Activated CD4-positive, alpha-beta memory T cell treated with anti-CD3 and anti-CD28 coated beads, Interleukin-2, amount 10 ng/mL, durations not matched to agents 7 days and 5 days (primary cell): ENCODE measurements at places on chromosomes 13 and 19. TPM values are rescaled to one million over a fixed set of nuclear protein-coding genes. Genes with fewer than 3 reads are reported as not detected.
A peak's percentile ranks its signal among the peaks of the same experiment; 100 is the strongest.

DNA sequence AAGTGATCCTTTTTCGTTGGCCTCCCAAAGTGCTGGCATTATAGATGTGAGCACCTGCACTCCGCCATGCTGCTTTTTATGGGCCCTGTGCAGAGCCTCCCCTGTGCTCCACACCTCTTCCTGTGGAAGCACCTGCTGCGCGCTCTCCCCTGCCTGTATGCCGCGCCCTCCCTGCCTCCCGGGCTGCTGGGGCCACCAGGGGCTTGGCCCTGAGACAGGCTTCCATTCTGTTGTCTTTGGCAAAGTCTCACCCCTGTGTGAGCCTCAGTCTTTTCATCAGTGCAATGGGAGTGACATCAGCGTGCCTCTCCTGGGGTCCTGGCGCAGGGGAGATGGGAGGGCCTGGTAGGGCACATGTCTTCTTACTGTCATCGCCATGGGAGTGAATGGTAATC is 1.3 kb downstream of the FAM174C start:
- peaks cover 43% of the 10 kb centered on the region for H3K4me1 ChIP-seq
- H3K36me3 ChIP-seq, result peaks cover 45% of the 10 kb centered on the region
- peak overlapping the region; percentile 96 for H3K27ac ChIP-seq

DNA sequence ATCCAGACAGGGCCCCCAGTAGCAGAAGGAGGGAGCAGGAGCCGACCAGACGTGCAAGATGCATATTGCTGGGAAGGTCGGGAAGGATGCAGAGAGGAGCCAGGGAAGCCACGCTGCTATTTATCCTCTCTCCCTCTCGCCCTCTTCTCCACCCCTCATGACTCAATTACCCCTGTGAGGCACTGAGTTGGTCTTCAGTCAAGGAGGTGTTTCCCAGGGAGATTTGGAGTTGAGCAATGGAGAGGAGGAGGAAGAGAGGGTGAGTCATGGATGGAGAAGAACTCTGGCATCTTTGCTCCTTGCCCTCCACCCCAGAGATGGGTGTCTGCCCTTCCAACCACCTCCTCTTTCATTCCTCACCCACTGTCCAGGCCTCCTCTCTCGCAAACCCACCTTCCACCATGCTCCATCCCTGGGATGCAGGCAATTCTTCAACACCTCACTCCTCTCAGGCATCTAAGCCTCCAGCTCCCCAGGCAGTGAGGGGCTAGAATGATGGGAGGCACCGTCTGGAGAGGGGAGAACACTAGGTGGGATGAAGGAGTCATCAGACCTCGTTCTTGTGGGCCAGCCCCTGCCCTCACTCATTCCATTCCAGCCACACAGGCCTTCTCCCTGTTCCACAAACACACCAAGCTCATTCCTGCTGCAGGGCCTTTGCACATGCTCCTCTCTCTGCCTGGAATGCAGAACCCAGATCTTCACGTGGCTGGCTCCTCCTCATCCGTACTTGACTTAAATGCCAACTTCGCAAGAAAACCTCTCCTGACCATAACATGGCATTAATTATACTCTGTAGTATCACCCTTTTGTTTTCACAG is at the start of gene SBSN:
SBSN (minus strand) TSS at position 94 of the 821 bp plus-strand sequence; CDS start at position 64, 30 bp downstream.
- H3K27me3 ChIP-seq, result peaks cover 38% of the 10 kb centered on the region
- no peaks in the 10 kb centered on the region for H3K36me3 ChIP-seq
- no peak within 1 kb of the TSS for H3K27ac ChIP-seq
- H3K4me3 ChIP-seq, result no peak within 1 kb of the TSS
- no peak for DNase-seq
- H3K4me1 ChIP-seq, result peaks cover 4% of the 10 kb centered on the region

DNA sequence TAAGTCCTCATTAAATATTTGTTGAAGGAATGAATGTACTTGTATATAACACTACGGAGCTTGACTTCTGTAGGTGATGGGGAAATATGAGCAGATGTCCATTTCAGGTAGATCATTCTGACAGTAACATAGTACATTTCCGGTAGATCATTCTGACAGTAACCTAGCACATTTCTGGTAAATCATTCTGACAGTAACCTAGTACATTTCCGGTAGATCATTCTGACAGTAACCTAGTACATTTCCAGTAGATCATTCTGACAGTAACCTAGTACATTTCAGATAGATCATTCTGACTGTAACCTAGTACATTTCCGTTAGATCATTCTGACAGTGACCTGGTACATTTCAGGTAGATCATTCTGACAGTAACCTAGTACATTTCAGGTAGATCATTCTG is 2.5 kb downstream of the PHF11 start:
- peaks cover 72% of the 10 kb centered on the region for H3K36me3 ChIP-seq
- no peak for DNase-seq
- peaks cover 64% of the 10 kb centered on the region for H3K4me1 ChIP-seq
- H3K27me3 ChIP-seq, result no peaks in the 10 kb centered on the region
- H3K4me3 ChIP-seq, result no peak overlapping the region

DNA sequence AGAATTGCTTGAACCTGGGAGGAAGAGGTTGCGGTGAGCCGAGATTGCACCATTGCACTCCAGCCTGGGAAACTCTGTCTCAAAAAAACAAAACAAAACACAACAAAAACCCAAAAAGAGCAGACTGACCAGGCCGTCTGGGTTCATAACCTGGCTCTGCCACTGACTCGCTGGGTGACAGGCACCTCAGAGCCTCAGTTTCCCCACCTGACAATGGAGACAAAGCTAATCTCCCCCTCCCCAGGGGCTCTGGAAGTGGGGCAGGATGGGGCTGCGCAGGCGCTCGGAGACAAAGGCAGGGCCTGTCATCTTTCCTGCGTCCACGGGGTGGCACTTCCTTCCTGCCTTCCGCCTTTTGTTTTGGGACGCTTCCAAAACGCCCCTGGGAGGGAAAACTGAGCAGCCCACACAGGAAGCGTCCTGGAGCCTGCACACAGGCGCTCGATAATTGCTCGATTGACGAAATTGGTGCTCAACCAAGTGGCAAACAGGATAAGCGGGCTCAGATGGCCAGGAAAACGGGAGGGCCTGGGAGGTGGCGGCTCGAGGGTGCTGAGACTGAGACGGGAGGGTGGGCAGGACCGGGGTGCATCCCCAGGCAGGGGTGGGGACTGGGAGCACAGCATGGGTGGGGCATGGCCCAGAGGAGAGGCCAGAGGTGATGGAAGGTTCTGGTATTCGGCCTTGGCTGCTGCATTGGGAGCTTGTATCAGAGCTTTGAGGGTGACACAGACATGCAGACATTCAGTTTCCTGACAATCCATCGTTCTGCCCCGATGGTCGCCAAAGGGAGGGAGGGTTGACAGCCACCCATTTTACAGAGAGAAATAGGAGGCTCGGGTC is 17.8 kb downstream of the SPC24 start:
- peaks cover 7% of the 10 kb centered on the region for H3K36me3 ChIP-seq
- H3K27ac ChIP-seq, result peak overlapping the region; percentile 30
- peak; percentile 59 for DNase-seq
- no peaks in the 10 kb centered on the region for H3K27me3 ChIP-seq

DNA sequence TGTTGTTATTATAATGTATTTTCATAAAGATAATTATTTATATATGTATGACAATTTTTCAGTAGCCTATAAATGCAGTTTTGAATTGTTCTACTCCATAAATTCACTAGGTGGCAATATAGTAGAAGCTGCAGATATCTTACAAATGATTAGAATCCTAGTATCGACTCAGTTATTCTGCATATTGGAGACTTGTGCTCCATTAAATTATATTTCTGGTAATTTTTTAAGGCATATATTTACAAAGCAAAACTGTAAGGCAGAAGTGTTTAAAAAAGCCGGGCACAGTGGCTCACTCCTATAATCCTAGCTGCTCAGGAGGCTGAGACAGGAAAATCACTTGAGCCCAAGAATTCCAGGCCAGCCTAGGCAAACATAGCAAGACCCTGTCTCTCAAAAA is 58.7 kb downstream of the DPY19L3 start:
- H3K4me1 ChIP-seq, result peaks cover 11% of the 10 kb centered on the region
- no peaks in the 10 kb centered on the region for H3K27me3 ChIP-seq
- DNase-seq, result no peak
- peaks cover 3% of the 10 kb centered on the region for H3K36me3 ChIP-seq

GRCh38 chr19:35126624-35126959 is 8.3 kb downstream of the LGI4 start:
- H3K4me1 ChIP-seq, result peaks cover 19% of the 10 kb centered on the region
- no peak for DNase-seq
- H3K4me3 ChIP-seq, result no peak overlapping the region
- H3K36me3 ChIP-seq, result no peaks in the 10 kb centered on the region
- no peak overlapping the region for H3K27ac ChIP-seq
- no peaks in the 10 kb centered on the region for H3K27me3 ChIP-seq

DNA sequence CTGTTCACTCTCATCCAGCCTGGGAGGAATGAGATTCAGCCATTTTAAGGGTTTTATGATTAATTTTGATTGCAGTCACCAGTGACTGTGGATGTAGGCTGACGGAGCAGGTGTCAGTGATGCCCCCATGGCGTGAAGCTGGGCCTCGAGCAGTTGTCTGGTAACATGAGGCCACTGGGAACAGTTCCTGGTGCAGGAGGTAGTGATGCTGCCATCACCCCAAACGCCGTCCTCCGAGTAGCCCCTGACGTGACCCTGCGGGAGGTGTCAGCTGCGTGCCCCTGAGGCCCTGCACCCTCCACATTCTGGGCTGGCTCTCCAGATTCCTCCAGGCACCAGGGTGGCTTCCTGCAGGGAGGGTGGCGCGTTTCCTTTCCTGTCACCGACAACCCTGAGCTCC is 277.2 kb downstream of the TEX29 start:
- H3K27me3 ChIP-seq, result no peaks in the 10 kb centered on the region
- H3K4me3 ChIP-seq, result no peak overlapping the region
- H3K27ac ChIP-seq, result no peak overlapping the region
- H3K4me1 ChIP-seq, result no peaks in the 10 kb centered on the region

- no peak overlapping the region for H3K27ac ChIP-seq
- H3K4me3 ChIP-seq, result no peak overlapping the region
- no peak for DNase-seq
- no peaks in the 10 kb centered on the region for H3K36me3 ChIP-seq
Measured at GRCh38 chr13:29722415-29722814, 126.9 kb upstream of the SLC7A1 start.

DNA sequence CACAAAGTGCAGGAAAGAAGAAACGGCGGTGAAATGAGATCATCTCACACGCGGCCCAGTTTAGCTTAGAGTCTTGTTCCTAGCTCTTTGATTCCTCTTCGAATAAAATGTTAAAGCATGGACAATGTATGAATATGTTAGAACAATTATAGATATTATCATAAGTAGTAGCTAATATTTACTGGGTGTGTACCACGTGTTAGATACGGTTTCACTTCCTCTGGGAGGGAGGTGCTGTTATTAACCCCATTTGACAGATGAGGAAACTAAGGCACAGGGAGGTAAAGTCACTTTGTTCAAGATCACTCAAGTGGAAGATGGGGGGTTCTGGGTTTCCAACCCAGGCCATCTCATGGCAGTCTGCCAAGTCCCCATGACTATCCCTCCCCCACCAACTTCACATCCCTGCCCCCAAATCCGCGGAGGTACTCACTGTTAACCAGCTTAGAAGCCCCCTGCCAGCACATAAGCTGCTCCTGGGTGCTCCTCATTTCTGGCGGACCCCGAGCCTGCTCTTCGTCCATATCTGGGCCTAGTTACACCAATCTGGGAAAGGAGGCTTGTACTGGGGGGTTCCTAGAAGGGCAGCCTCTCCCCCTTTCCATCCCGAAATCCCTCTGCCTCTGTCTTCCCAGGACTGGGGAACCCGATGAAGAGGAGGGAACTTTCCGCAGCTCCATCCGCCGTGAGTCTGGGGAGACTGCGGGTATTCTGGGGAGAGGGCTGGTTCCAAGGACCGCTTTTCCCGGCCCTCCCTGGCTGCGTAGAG is 1.0 kb upstream of the FXYD7 start:
- peaks cover 32% of the 10 kb centered on the region for H3K27me3 ChIP-seq
- H3K4me3 ChIP-seq, result peak overlapping the region; percentile 76
- peaks cover 35% of the 10 kb centered on the region for H3K4me1 ChIP-seq
- no peak for DNase-seq
- peak overlapping the region; percentile 52 for H3K27ac ChIP-seq

DNA sequence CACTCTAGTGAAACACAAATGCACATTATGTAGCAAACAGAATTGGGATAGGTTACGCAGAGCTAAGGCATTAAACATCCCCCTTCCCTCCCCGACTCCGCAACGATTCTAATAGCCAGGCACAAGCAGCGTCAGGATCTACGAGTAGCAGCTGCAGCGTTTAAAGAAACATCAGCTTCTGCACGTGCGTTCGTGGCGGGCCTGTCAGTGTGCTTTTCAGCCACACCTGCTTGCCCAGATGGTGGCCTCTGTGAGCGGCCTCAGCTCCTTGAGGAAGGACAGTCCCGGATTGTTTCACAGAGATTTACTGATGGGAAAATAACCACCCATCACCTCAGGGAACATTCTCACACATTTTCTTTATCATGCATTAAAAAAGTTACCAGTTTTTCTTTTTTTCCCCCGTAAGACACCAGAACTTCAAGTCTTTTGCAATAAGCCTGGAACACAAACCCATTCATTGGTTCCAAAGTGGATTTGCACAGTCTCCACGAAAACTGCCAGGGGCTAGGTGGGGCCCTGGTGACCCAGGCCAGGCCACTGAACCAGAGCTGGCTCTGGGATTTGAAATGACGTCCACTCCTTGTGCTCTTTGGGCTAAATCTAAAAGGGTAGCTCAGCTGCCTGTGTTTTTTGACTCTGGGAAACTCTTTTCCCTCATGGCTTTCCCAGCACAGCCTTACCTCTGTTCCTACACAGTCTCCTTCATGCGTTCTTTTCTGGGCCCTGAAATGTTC is 325.5 kb downstream of the KCNRG start:
- H3K36me3 ChIP-seq, result no peaks in the 10 kb centered on the region
- no peak overlapping the region for H3K4me3 ChIP-seq
- H3K27ac ChIP-seq, result no peak overlapping the region
- peaks cover 16% of the 10 kb centered on the region for H3K27me3 ChIP-seq
- DNase-seq, result no peak
- H3K4me1 ChIP-seq, result peaks cover 3% of the 10 kb centered on the region

DNA sequence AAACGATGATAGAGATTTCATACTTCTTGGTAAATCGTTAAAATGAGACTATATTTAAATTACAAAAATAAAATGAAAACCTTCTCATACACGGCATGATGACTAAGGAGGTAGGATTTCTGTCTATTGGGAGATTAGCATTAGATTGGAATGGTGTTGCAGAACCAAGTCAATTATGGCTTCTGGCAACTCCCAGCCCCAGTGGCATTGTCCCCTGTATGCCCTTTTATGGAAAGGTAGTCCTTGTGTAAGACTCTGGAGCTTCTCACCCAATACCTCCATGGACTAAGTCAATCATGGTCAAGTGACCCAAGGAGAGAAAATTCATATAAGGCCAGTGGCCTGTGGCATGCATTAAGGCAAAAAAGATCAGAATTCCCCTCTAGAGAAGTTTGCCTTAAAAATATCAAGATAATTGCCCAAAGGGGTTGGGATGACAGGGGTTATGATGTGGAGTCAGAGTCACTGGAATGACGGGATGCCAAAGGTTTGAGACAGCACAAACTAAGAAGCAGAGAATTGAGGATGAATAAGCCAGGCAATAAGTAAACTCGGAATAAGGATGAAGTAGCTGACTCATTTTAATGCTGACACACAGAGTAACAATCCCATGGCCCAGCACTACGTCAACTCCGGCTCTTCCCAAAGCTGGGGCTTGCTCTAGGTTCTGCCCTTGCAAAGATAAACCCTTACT is 57.8 kb upstream of the POSTN start:
- H3K36me3 ChIP-seq, result no peaks in the 10 kb centered on the region
- no peak overlapping the region for H3K27ac ChIP-seq
- no peaks in the 10 kb centered on the region for H3K4me1 ChIP-seq
- DNase-seq, result no peak
- H3K27me3 ChIP-seq, result no peaks in the 10 kb centered on the region

Gene SPRED3
- 3.8 TPM for total RNA-seq

Gene SGTA
- 42.7 TPM for total RNA-seq

Gene FGF22
- not detected for total RNA-seq

Gene SIAH3
- 0.03 TPM for total RNA-seq

Gene IRGC
- total RNA-seq, result not detected

Gene SYDE1
- total RNA-seq, result not detected
